ENCODE measurements at places on chromosomes 4 and X.
A peak's percentile ranks its signal among the peaks of the same experiment; 100 is the strongest.

- DNase-seq = no peak
Measured at GRCh38 chr4:174717828-174718227, 111.2 kb downstream of the GLRA3 start.

DNA sequence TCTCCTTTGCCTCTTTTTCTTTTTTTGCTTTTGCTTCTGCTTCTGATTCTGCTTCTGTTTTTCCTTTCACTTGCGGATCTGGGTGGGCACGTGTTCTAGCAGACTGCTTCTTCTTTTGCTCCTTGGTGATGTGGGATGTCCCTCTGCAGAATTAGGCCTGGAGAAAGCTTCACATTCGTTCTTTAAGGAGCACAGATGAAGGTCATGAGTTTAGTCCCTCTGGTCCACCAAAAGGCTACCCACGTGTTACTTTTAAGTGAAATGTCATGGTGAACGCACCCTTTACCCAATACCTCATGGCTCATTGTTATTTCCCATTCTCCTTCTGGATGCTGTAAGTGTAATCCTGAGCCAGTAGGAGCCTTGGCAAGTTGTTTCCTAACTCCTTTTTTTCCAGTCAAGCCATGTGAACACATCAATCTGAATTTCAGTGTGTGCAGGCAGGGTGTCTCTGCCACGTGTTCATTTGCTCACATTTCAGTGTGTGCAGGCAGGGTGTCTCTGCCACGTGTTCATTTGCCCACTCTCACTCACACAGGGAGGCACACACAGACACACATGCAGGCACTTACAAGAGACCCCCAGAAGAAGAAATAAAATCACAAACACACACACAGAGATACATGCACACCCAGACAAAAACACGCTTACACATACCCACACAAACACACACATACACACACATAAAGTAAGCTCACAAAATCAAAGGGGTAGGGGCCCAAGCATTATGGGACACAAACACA, 36.9 kb downstream of the NBDY start:
- DNase-seq = no peak

DNA sequence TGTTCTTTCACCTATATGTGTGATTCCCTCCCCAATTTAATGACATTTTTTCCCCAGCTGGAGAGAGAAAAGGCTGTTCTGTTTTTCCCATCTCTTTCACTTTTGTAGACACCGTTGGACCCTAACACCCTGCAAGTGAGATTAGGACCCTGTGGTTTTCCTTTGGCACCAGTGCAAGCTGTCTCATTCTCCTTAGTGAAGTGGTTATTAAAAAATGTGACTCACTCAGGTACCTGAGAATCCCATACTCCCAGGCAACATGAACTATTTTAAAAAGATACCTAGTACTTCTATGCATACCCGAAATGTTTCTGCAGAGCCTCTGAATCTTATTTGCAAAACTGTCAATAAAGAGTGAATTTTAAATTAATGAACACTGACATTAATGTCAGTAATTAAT, 175.7 kb upstream of the TBC1D9 start:
- DNase-seq = no peak

GRCh38 chr4:38803833-38804653, 548 bp downstream of the TLR1 start:
- DNase-seq = no peak

- no peak for DNase-seq
Measured at GRCh38 chrX:130893356-130894085, 9.5 kb downstream of the ENOX2 start.

GRCh38 chrX:117936118-117936517, 180.5 kb downstream of the KLHL13 start:
- DNase-seq = no peak

GRCh38 chr4:25901030-25901430, 13.0 kb upstream of the SMIM20 start:
- no peak for DNase-seq

GRCh38 chr4:174397366-174398155, 113.8 kb downstream of the CEP44 start:
- no peak for DNase-seq

GRCh38 chr4:117134386-117134785, 49.0 kb upstream of the TRAM1L1 start:
- DNase-seq = peak; percentile 5

DNA sequence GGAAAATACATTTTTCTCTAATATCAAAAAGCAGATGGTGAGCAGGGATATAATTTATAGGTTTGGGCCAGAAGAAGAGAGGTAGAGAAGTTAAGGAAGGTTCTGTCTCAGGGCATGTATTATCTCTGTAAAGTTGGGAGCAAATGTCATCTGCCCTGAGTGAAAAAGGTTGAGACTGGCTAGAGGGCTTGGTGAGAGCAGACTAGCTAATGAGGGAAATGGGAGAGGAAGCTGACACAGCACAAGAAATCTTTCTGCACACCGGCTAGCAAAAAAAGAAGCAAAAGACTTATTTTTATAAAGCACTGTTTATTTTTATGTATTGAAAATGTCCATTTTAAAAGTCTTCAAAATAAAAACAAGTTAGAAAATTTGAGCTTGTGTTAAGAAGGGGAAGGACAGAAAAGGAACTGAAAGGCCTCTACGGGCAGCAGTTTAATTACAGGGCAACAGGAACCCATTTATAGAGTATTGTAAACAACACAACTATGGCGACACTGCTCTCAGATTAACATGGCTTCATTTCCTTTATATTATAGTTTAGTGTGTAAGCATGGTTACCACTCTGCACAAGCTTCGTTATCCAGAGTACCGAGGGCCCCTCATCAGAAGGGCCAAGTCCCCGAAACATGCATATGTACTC, 17.4 kb downstream of the CD40LG start:
- no peak for DNase-seq

- DNase-seq = no peak
Measured at GRCh38 chrX:16138108-16138427, 14.7 kb downstream of the GRPR start.

DNA sequence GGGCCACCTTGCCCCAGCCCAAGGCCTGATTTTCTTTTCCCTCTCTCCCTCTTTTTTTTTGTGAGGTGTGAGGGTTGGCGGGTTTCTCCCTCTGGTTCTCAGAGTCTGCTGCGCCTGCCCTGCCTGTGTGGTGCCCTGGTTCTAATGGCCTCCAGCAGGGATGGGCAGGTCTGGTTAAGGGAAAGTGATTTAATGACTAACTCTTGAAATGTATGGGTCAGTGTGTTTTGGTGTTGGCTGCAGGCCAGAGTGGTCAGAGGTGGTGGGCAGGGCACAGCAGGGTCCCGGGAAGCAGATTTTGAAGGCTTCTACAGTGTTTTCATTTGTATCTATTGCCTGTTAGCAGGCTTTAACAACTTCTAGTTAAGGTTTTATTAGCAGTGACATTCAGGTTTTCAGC, 39.0 kb downstream of the JADE1 start:
- DNase-seq = no peak

- DNase-seq = no peak
Measured at GRCh38 chrX:38610849-38611248, 49.5 kb downstream of the TSPAN7 start.

DNA sequence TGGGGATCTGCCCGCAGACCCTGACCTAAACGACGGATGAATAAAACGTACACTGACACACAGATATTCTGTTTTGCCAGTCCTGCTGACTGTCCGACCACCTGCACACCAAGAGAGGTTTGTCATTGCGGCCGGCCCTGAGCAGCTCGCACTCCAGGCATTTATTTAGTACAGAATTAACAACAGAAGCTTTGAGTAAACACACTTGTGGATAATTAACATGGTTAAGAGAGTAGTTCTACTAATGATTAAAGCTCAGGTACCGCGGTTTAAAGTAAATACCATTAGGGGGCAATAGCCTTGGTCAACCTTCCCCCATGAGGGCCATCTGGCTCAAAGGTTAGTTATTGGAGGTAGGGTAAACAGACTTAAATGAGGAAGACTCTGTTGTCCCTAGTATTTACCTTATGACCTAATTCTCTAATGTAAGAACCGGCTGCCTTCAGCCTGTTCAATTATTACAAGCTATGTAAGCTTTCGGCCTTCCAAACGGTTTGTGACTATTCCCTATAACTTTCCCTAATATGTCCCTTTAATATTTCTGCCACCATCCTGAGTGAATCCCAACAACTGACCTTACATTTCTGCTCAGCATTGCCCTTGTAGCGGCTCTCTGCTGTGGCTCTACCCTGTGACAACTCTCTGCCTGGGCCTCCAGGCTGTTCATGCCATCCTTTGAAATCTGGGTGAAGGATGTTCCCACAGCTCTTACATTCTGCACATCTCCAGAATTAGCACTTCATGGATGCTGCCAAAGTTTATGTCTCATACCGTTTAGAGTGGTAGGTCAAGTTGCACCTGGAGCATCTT, 46.9 kb upstream of the SYTL5 start:
- peak; percentile 58 for DNase-seq

DNA sequence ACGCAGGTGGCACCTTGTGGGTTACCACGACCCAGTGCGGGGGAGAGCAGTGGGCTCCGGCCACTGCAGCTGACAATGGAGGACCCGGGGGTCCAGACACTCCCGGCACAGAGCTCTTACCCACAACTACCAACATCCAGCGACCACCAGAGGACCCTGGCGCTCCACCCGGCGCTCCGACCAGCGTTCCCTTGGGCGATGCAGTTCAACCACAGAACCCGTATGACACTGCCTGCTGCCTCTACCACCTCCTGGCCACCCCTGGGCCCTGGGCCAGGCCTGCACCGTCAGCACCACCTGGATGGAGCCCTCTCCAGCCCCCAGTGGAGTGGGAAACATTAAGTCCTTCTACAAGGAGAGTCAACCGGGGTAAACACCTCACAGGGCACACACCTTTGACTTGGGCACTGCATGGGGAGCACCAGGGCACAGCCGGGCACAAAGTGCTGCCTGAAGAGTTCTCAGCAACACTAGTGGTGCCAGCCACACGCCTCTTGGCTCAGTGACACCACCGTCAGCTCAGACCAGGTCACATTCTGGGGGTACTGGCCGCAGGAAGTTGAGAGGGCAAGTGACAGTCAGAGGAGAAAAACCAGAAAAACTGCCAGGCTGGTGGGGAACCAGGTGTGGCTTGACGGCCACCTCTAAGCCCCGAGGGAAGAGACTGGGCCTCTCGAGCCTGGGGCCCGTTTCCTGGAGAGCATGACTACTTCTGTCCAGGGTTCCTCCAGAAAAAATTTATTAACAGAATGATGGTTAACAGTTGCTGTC, 2.6 kb downstream of the CTBP1 start:
- DNase-seq = no peak

GRCh38 chrX:121479406-121479805, 432.0 kb downstream of the GLUD2 start:
- DNase-seq = no peak

DNA sequence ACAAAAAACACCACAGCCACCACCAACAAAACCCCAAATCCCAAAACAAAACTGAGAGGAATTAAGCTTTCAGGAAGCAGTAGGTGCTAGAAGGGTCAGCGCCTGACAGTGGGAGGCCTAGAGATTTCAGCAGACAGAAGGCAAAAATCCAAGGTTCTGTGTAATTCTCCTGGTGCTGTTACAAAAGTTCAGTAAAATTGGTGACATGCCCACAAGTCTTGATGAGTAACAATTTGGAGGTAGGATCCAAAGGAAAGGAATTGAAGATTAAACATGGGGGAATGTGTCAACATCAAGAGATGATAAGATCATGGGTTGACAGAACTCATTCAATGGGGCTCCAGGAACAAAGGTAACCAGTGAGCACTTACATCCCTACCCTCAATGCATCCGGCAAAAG, 653.8 kb upstream of the CPEB2 start:
- no peak for DNase-seq

- no peak for DNase-seq
Measured at GRCh38 chr4:153541456-153542096, 75.4 kb downstream of the TMEM131L start.

DNA sequence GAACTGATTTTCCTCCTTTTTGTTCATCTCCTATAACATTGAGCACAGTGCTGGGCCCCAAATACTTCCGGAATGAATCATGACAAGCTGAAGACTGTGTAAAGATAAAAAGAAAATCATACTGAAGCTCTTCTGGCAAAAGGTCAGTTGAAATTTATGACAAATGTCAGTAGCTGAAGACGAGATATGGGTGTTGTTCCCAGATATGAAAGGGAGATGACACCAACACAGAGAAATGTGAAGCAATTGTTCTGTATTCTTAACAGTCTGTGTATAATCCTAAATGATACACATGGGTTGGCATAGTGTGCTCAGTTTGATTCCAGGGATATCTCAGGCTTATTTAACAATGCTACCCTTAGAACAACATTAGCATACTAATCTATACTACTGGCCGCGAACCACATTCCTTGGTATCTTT, 170.5 kb upstream of the PITX2 start:
- DNase-seq = no peak

GRCh38 chr4:137310593-137311490, 221.5 kb downstream of the PCDH18 start:
- DNase-seq = no peak

DNA sequence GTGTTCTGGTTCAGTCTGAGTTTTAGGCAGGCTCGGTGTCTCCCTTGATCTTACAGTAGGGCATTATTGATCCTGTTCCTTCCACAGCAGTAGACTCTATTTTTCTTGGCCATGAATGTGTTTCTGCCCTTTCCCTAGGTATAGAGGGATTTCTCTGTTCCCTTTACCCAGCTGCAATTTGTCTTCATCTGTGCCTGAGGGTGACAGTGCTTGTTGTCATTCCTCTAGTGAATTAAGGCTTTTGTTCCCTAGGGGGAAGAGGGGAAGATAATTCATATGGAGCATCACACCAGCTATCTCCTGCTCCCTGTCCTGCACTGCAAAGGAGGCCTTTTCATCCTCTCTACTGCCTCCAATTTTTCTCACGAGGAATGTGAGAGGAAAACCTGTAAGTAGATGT, 39.7 kb upstream of the CXorf51A start:
- DNase-seq = no peak

DNA sequence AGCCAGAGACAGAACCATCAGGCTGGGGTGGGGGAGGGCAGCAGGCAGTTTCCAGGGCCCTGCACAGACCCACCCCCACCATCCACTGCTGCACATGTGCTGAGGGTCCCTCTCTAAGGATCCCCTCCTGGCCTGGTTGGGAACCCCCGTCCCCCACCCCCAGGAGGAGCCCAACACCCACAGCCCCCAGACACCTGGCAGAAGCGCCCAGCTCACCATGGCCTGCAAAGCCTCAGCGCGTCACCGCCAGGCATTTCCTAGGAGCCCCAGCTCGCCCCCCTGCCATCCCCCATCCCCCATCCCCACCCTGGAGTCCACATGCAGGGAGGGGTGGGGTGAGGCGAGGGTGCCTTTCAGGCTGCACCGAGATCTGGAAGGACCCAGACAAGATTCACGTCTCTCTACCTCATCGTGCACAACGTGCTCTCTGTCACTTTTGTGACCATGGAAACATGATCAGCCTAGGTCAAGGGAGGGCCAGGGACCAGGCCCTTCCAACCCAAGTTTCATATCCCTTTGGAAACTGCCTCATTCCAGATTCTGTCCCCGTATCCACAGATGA, 9.3 kb downstream of the MXD4 start:
- no peak for DNase-seq

Measured in NCI-H774 (cell line).